ENCODE measurements at places on chromosomes 1 and 21.

DNA sequence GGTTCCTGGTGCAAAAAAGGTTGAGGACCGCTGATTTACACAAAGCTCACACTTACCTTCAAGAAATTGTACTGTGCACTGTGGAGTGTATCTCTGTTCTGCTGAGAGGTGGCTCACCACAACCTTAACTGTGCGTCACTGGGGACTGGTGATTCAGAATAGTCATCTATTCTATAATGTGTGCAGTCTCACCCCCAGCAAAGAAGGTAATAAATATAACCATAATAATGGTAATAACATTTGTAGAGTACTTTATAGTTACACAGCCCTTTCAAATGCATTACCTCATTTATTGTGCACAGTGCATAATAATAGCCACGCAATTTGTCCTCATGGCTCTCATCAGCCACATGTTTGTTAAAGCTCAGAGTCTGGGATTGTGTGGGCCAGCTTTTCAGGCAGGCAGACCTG lies 59.4 kb upstream of the DUSP10 start:
- no peak for DNase-seq

DNA sequence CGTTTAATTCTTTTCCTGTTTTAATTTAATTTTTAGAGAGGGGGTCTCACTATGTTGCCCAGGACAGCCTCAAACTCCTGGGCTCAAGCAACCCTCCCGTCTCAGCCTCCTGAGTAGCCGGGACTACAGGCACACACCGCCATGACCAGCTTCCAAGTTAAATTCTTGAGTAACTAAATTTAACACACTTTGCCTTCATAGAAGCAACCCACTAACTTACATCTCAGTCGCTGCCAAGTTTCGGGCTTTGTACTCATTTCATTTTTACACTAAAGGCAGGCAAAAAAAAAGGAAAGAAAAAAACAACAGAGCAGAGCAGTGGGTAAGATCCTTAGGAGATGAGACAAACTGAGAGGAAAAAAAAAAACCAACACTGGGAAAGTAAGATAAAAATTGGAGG lies 3.5 kb downstream of the TIAM1 start:
- DNase-seq, result no peak

GRCh38 chr1:226092965-226093364 lies 30.4 kb downstream of the H3-3A start:
- DNase-seq, result no peak

DNA sequence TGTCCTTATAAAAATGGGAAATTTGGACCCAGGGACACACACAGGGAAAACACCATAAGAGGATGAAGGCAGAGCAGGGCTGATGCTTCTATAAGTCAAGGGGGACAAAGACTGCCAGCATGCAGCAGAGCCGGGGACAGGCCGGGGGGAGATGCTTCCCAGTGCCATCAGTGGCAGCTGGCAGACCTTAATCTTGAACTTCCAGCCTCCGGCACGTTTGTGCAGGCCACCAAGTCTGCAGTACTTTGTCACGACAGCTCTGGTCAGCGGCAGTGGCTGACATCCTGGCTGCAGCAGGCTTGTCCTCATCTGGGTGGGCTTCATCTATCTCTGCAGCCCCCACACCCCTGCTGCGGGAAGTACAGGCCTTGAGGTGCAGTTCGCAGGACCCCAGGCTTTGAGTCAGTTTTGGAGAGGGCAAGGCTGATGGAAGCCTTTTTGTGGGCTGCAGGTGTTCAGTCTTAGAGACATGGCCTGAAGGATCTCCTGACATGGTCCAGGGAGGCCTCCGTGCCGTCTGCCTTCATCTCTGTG lies 186.0 kb downstream of the DYRK1A start:
- no peak for DNase-seq

GRCh38 chr21:15763359-15763758 lies 33.6 kb downstream of the USP25 start:
- no peak for DNase-seq

GRCh38 chr21:38848187-38848609 lies 42.5 kb downstream of the ETS2 start:
- no peak for DNase-seq

DNA sequence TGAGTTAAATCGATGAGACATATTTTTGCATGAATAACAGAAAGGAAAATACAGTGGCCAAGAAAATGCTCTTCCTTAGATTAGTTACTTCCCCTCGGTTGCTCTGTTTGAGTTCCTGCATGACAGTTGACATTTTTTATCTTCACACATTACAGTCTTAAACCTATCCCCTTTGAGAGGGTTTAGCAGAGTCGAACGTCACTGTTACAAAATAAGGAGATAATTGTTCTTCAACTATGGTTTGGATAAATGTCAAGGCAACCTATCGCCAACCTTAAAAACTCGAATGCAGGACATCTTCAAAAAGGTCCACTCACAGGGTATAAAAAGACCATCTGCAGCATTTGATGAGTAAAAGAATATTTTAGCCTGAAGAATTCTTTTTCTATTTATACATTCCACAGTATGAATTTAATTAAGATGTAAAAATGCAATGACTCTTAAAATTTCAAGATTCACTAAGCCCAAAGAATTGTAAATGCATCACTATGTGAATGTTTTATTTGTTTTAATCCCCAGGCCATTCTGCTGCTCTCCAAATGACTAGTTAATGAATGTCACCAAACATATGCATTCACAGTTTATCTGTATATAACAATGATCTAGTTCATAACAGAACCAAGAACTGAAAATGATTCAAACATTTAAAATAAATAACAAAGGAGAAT lies 68.9 kb upstream of the COL11A1 start:
- DNase-seq, result no peak

DNA sequence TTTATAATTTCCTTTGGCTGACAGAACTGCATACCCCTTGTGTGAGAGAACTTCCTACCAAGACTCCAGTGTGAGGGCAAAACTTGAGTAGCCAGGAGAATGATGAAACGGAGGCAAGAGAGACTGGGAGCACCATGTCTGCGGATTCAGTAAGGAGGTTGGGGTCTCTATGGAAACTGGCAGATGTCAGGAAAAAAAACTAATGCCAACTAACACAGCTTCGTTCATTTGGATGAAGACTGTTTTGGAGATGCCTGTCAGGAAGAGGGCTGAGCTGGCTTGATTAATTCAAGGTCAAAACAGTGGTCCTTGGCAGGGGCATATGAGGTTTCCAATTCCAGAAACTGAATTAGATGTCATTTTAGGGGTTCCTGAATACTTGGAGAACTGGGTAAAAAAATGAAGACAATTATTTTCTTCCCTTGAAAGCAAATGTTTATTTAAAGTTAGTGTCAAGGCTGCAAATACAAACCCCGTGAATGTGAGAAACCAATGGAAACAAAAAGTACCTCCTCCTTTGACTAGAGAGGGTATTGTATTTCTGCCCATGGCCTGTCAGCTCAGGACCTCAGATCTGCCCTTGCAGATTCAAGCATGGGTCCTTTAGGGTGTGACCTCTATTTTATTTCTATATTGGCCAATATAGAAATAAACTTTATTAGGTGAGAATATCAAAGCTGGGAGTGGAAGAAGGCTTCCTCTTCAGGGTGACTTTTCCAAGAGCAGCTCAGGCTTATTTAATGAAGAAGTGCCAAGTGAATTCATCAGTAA lies 110.5 kb downstream of the MAST2 start:
- no peak for DNase-seq

GRCh38 chr1:183911285-183911684 lies 106.4 kb downstream of the RGL1 start:
- no peak for DNase-seq

DNA sequence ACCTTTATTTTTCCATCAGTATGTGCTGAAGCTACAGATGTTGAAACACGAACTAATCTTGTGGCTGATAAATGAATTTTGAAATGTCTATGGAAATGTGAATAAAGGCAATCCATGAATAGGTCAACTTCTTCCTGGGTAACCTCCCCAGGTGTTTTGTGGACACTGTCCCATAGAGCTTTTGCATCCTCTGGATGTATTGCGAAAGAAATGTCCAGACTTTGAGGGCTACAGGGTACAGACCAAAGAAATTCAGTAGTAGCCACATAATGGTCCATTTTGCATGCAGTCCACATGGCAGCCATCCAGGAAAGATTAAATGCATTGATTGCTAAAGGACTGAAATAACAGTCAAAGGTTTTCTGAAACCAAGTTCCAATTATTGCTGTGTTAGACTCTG lies 21.5 kb upstream of the DARS2 start:
- DNase-seq, result no peak

DNA sequence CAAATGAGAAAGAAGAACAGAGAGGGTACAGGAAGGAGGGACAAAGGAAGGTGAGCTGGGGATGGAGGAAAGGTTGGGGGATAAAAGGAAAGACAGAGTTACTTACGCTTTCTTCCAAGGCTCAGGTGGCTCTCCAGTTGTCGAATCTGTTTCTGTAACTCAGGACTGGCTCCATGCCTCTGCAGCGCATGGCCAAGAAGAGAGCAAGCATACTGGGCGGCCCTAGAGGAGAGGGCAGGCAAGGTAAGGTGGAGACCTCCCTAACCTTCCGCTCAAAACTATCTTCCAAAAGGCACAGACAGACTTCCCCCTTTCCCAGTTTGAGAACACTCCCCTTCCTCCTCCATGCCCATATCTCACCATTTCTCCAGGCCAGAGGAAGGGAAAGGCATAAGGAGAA lies 922 bp downstream of the PEX11B start:
- no peak for DNase-seq

- DNase-seq, result no peak
These were observed 29.1 kb upstream of the JUN start for GRCh38 chr1:58812926-58813325.

- DNase-seq, result peak; percentile 12
These were observed 31.0 kb upstream of the POU3F1 start for GRCh38 chr1:38077523-38078147.

DNA sequence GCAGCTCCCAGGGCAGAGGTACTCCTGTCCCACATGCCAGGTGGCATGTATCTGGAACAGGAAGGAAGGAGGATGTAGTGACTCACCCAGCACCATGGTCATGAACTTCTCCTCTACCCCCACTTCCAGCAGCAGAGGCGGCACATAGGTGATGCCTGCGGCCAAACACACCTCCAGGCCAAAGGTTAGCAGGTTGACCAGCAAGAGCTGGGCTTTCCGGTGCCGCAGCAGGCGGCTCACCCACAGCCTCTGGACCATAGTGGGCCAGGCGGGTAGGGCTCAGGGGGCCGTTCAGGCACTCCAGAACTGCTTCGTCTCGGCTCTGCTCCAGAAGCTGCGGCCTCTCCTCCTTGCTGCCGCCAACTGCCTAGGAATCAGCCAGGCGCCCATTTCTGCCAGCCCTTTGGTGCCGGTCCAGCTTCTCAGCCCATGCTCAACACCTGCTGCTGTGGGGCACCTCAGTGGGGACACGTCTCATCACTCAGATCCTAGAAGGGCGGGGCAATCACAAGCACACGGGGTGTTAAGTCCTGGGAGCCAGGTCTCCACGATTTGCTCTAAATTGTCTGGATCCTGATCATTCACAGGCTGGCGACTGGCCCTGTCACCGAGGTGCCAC lies 15.8 kb downstream of the SLC45A3 start:
- DNase-seq, result no peak

GRCh38 chr1:91428182-91428798 lies 23.7 kb upstream of the HFM1 start:
- peak; percentile 4 for DNase-seq

GRCh38 chr1:115457289-115457688 lies 119.2 kb upstream of the NGF start:
- no peak for DNase-seq

- DNase-seq, result no peak
These were observed 43.6 kb downstream of the ACKR1 start for GRCh38 chr1:159248311-159248710.

GRCh38 chr1:59570524-59570923 lies 244.2 kb upstream of the HOOK1 start:
- no peak for DNase-seq

- no peak for DNase-seq
These were observed 35.8 kb upstream of the SOX13 start for GRCh38 chr1:204036882-204037655.

DNA sequence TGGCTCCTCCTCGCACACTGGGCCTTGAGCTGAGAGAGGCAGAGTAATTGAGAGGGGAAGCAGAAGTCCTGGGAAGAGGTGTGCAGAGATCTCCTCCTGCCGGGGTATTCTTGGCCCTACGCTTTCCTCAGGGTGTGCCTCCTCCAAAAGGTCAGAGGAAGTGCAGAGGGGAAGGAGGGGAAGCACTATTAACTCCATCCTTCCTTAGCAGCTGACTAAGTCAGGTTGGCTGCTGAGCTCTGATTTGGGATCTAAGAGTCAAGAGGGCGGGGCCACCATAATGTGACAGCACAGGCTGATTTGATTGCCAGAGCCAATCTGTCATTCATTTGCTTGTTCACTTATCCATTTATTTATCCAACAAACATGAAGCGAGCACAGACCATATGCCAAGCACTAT lies 12.3 kb downstream of the ATP2B4 start:
- DNase-seq, result peak; percentile 95

GRCh38 chr1:173415490-173415889 lies 61.6 kb upstream of the PRDX6 start:
- DNase-seq, result no peak

DNA sequence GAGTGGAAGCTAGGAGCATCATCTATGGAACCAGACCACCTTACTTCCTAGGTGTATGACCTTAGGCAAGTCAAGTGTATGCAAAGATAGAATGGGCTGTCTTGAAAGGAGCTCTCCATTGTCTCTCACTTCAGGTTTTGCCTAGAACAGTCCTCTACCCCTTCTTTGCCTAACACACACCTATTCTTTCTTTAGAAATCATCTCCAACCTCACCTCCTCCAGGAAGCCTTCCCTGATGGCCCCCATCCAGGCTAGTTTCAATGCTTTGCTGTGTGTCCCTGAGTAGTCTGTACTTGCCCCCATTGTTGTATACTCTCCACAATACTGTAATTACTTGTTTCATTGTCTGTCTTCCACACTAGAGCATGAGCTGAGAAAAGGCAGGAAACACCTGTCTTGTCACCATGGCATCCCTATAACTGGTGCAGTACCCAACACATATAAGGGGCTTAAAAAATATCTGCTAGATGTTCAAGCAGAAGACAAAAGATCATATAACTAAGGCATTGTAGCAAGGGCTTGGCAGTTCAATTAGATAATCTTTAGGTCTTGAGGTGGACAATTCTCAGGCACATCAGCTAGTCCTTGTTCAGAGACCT lies 83.0 kb downstream of the RRAGC start:
- no peak for DNase-seq

- DNase-seq, result no peak
These were observed 4.3 kb upstream of the OR2C3 start for GRCh38 chr1:247540581-247540980.

DNA sequence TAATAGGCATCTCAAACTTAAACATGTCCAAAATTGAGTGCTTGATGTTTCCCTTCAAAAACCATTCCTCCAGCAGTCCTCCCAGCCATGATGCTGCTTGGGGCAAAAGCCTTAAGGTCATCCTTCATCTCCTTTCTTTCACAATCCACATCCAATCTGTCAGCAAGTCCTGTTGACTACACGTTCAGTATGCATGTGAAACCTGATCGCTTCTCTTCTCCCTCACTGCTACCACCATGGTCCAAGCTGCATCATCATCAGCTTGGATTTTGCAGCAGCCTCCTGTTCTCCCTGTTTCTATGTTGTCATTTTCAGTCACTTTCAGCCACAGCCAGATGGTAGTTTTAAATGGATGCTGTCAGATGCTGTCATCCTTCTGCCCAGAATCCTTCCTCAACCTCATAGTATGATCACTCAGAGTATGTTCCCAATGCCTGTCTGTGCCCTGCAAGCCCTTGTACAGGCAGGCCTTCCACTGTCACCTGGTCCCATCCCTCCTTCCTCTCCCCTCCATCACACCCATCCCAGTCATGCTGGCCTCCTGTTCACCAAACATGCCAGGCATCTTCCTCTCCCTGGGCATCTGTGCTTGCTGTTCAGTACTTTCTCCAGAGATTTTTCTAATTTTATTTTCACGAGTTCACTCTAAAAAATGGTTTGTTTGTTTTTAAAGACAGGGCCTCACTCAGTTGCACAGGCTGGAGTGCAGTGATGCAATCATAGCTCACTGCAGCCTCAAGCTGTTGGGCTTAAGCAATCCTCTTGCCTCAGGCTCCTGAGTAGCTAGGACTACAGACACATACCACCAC lies 66.0 kb downstream of the SYDE2 start:
- peak; percentile 90 for DNase-seq

All from NCI-H524 (cell line).